ENCODE measurements at places on chromosomes 7 and 10.

DNA sequence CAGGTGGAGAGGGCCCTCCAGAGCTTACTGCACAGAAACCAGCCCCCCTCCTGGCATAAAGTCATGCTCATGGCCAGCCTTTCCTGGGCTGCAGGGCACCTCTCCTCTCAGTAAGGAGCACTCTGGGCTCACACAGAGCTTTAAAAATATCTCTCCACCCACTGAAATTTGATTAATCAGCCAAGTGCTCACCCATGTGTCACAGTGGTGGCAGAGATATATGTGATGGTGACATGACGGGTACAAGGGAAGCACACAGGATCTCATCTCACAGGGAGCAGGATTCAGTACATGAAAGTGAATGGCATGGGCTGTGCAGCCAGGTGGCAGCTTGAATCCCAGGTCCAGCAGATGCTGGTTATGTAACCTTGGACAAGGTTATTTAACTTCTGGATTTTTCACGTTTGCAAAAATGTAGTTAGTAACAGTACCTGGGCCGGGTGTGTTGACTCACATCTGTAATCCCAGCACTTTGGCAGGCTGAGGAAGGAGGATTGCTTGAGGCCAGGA lies 144.8 kb downstream of the CALN1 start:
- no peak for DNase-seq

GRCh38 chr7:63080406-63080805 lies 918.2 kb upstream of the ZNF722 start:
- DNase-seq: no peak

DNA sequence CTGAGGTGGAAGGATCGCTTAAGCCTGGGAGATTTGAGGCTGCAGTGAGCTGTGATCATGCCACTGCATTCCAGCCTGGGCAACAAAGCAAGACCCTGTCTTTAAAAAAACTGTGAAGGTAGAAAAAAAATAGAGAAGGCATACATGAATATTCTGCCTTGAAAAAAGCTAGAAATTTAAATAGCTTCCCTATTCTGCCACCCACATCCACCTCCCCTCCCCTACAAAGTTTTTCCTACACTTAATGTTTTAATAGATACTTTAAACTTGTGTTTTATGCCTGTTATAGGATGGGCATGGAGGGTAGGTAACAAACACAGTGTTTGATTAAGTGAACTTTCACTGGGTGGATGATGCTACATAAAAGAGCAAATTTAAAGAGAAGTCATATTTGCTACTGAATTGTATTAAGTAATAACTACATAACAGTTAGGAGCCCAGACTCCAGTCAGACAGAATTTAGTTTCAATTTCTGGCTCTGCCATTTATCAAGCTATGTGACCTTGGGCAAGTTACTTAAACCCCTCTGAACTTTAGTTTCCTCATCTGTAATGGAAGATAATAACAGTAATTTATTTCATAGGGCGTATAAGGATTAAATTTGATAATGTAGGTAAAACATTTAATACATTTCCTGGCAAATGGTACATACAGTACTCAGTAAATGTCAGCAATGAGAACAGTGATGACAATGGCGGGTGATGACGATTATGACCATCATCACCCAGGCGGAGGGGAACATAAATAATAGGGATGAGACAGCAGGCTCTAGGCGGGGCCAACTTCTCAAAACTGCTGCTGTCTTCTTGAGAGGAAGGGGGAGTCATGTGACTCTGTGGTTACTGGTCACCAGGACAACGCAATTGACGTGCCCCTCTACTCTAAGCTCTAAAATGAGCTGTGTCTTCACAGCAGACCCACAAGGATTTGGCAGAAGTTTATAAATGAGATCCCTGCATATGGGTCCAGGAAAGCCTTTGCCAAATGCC lies 15.8 kb downstream of the DNMBP start:
- peak; percentile 19 for DNase-seq

DNA sequence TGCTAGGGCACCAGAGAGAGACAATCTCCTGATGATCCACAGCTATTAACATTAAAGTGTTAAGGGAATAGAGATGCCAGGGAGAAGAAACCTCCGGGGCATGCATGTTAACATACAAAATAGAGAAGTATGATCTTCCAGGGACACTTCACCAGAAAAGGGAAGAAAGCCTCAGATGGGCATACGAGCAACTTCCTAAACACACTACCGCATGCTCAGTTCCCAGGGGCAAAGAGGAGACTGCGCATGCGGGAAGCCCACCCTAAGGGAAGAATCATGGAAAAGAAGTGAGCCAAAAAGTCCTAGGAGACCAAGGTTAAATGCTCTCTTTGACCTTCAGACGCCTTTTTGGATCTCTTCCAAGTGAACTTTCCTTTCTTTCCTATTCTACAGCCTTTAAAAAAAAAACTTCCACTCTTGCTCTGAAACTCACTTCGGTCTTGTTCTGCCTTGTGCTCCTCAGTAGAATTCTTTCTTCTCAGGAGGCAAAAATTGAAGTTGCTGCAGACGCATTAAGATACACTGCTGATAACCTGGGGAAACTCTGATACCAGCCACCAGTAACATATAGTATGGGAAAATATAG lies 1211.3 kb downstream of the REEP3 start:
- DNase-seq: no peak

DNA sequence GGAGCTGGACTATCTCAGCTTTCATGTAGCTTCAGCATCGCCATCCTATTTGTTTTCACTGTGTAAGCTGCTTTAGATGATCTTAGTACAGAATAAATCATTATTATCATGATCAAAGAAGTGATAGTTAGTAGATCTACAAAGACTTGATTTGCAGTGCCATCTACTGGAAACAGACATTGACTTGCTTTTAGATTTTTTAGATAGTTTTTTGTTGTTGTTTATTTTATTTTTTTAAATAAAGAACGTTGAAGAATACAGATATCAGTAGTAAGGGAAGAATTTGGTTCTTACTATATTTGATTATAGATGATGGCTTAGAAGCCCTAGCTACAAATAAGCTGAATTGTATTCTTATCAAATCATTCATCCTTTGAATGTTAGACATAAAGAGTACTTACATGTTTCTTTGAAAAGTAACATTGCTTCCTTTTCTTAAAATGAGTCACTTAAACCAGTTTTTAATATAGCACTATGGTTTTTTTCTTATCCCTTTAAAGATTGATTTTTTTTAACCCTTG lies 6.3 kb upstream of the SFMBT2 start:
- no peak for DNase-seq

- DNase-seq: no peak
Measured at GRCh38 chr7:9691286-9691685, 1257.9 kb downstream of the NXPH1 start.

GRCh38 chr7:100396421-100396982 lies 23.2 kb downstream of the PILRA start:
- no peak for DNase-seq

- DNase-seq: no peak
Measured at GRCh38 chr10:58742141-58742540, 229.5 kb downstream of the BICC1 start.

- DNase-seq: no peak
Measured at GRCh38 chr7:15280078-15280733, 281.6 kb downstream of the AGMO start.

GRCh38 chr10:124217906-124218804 lies 124.8 kb upstream of the CHST15 start:
- no peak for DNase-seq

DNA sequence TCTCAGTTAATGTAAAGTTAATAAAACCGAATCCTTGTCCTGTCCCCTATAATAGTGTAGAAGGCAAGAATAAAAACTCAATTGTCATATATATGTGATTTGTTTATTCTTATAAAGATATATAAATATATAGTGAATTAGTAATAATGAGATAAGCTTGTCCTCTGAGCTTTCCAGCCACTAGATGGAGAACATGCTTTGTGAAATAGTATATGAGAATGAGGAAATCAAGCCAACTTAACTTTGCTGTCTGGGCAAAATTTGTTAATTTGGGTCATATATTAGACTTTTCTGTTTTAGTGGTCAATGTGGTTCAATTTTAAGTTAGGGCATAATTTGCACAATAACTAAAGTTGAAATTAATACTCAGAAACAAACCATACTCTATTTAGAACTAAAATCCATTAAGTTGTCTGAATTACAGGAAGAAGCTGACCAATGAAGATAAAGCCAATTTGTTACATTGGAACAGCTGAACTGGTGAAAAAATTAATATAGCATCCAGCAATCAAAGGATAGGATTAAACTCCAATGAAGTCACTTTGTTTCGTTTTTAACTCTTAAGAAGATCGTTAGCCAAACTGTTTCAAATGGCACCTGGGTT lies 595.0 kb downstream of the ARL4A start:
- DNase-seq: no peak

DNA sequence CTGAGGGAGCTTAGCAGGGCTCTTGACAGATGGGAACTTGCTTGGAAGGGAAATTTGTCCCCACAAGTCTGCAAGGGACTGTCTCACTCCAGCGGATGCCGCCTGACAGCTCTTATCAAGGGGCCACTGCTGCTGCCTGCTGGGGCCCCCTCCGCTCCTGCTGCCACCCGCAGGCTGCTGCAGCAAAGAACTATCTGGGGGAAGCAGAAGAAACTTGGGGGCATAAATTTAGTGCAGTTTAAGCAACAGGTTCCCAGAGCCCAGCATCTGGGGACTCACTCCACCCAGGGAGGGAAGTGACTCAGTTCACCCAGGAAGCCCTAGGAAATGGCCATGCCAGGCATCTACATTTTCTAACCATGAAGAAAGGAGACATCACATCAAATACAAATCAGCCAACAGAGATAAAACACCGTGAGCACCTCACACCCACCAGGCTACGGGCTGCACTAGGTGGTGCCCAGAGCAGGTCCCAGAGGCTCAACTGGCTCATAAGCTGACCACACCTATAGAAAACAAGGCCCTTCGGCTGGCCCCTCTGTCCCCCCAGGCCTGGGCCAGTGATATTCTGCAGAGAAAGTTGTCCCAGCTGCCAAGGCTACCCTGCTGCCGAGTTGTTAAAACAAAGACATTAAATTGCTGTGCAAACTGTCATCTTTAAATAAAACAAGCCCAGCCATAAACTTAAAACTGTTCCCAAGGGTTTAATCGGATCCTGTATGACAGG lies 3.7 kb downstream of the RGS10 start:
- DNase-seq: no peak

DNA sequence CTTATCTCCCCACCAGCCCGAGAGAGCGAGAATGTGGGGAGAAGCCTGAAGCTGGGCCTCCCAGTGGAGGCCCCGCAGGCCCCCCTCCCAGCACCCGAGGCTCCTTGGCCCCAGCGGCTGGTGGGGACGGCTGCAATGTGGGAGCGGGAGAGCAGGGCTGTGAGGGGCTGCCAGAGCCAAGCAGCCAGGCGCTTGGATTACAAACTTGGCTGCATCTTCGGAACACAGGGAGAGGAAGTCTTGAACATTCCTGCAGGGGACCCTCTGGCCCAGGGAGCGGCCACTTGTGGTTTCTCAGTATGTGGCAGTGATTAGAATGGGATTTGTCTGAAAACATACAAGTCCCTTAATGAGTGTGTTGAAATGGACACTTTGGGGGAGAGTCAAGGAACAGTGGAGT lies 23.2 kb downstream of the ELN start:
- DNase-seq: no peak

DNA sequence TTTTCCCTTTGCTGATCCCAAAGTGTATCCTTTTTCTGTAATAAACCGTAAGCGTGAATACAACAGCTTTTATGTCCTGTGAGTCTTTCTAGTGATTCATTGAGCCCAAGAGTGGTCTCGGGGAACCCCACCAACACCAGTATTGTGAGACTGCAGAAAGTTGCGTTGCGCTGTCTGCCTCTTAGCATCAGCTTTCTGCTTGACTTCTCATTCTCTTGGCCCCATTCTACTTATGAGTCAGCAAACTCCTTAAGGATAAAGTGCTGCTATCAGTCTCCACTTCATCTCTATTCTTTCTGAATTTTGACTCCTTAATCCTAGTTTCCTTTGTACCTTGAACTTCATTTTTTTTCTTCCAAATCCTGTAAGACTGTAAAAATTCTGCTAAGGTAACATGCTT lies 184.3 kb upstream of the MBL2 start:
- no peak for DNase-seq

GRCh38 chr10:6228010-6228511 lies 25.3 kb downstream of the PFKFB3 start:
- DNase-seq: no peak

- DNase-seq: no peak
Measured at GRCh38 chr7:27901028-27901760, 161.2 kb downstream of the TAX1BP1 start.

DNA sequence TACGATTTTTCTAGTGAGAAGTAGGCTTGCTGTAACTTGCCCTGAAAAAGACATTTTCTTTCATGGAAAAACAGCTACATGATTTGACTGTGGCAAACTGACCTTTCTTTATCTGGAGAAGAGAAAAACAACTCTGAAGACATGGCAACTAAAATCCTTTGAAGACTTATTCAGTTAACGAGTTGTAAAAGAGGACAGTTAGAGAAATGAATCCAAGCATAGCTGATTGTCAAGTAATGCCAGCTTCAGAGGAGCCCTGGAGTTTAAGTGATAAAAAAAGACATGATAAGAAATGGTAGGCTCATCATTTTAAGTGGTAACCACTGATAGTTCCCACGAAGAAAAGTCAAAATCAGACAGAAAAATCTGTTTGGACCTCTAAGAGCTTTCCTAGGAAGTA lies 19.6 kb downstream of the TMEM229A start:
- no peak for DNase-seq

- DNase-seq: no peak
Measured at GRCh38 chr7:148261996-148262688, 328.4 kb upstream of the C7orf33 start.

- DNase-seq: no peak
Measured at GRCh38 chr7:330511-331230, 40.7 kb downstream of the FOXL3 start.

- DNase-seq: no peak
Measured at GRCh38 chr7:138515001-138515528, 55.0 kb downstream of the TRIM24 start.

GRCh38 chr10:133159950-133160825 lies at the start of gene KNDC1:
Gene KNDC1, plus strand, starts transcription at chr10:133160219. Its CDS starts 249 bp downstream, at chr10:133160468.
- DNase-seq: no peak

DNA sequence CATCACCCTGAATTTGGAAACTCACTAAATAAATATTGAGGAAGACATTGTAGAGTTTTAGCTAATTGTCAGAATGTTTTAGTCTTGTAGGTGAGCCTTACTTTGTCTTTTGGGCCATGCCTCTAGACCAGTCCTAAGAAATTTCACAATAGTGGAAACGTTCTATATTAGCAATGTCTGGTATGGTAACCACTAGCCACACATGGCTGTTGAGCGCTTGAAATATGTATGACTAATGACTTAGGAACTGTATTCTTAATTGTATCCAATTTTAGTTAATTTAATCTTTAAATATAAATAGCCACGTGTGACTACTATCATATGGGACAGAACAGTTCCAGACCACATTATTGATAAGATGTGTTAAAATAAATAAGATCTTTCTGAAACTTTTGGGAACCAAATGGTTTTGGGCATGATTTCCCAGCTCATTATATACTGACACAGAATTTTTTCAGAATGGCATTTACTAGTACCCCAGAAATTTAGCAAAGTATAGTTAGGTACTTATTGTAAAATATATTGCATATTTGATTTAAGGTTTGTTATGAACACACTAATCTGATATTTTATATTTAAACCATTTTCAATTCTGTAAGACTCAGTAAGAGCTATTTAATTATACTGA lies 95.0 kb downstream of the VPS50 start:
- DNase-seq: no peak

Measured in stimulated activated CD8-positive, alpha-beta memory T cell treated with anti-CD3 and anti-CD28 coated beads, Interleukin-2, amount 100 ng/mL, for 1 hour (primary cell).